CD14-positive monocyte (primary cell): ENCODE measurements at places on chromosomes 7 and 10. TPM values are rescaled to one million over a fixed set of nuclear protein-coding genes. Genes with fewer than 3 reads are reported as not detected.

ANKRD16 gene
- 1.4 TPM for polyA plus RNA-seq

FBXO24 gene
- polyA plus RNA-seq, result 0.75 and 1.2 TPM in 2 replicates

KCP gene
- not detected for polyA plus RNA-seq

DNA sequence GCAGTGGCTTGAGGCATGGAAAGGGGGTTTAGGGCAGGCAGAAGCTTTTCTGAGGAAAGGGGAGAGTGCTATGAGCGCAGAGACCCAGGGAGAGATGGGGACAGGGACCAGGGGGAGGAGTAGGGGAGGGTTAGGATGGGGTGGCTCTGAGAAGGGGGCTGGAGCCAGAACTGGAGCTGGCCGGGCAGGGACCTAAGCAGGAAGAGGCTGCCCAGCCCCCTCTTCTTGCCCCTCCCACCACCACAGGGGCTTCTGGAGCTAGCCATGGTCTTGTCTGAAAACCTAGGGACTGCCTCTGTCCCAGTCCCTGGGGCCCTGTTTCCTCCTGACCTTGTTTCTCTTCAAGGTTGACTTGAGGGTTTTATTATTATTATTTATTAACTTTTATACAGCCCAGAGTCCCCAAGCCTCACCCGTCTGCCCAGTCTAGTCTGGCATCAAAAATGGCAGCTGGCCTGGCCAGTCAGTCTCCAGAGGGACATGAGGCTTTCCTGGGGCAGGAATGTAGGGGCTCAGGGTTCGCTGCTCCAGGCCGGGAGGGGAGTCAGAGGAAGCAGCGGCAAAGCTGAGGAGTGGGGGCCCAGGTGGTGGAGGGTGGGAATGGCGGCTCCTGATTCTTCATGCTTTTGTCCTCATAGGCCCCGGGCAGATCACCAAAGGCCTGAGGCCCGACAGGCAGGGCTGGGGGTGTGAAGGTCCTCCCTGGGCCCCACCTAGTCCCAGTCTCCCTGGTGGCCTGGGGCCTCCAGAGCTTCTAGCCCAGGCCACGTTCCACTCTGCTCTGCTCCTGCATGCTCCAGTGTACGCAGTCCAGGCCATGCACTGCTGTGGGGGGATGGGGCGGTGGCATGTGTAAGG is 5.7 kb downstream of the TRIM8 start:
- no peaks in the 10 kb centered on the region for H3K27me3 ChIP-seq
- no peak for DNase-seq
- H3K36me3 ChIP-seq, result peaks cover 46% of the 10 kb centered on the region
- H3K27ac ChIP-seq, result peak overlapping the region; percentile 84
- H3K4me3 ChIP-seq, result peak overlapping the region; percentile 99

GRCh38 chr7:54996391-54996790 is 22.4 kb upstream of the EGFR start:
- DNase-seq, result no peak
- H3K27me3 ChIP-seq, result no peaks in the 10 kb centered on the region
- no peaks in the 10 kb centered on the region for H3K4me1 ChIP-seq
- no peak overlapping the region for H3K4me3 ChIP-seq
- no peaks in the 10 kb centered on the region for H3K36me3 ChIP-seq

GRCh38 chr10:6722616-6723004 is 142.5 kb upstream of the PRKCQ start:
- no peaks in the 10 kb centered on the region for H3K36me3 ChIP-seq
- H3K27me3 ChIP-seq, result peaks cover 14% of the 10 kb centered on the region
- H3K4me3 ChIP-seq, result no peak overlapping the region
- no peaks in the 10 kb centered on the region for H3K4me1 ChIP-seq

GRCh38 chr10:91312382-91312733 is 91.9 kb downstream of the PCGF5 start:
- H3K27ac ChIP-seq, result no peak overlapping the region
- H3K4me3 ChIP-seq, result no peak overlapping the region
- no peaks in the 10 kb centered on the region for H3K4me1 ChIP-seq
- no peaks in the 10 kb centered on the region for H3K27me3 ChIP-seq
- DNase-seq, result no peak

GRCh38 chr10:125120053-125120710 is 40.2 kb downstream of the CTBP2 start:
- H3K36me3 ChIP-seq, result peaks cover 56% of the 10 kb centered on the region
- no peak overlapping the region for H3K27ac ChIP-seq
- H3K27me3 ChIP-seq, result no peaks in the 10 kb centered on the region
- no peak for DNase-seq

DNA sequence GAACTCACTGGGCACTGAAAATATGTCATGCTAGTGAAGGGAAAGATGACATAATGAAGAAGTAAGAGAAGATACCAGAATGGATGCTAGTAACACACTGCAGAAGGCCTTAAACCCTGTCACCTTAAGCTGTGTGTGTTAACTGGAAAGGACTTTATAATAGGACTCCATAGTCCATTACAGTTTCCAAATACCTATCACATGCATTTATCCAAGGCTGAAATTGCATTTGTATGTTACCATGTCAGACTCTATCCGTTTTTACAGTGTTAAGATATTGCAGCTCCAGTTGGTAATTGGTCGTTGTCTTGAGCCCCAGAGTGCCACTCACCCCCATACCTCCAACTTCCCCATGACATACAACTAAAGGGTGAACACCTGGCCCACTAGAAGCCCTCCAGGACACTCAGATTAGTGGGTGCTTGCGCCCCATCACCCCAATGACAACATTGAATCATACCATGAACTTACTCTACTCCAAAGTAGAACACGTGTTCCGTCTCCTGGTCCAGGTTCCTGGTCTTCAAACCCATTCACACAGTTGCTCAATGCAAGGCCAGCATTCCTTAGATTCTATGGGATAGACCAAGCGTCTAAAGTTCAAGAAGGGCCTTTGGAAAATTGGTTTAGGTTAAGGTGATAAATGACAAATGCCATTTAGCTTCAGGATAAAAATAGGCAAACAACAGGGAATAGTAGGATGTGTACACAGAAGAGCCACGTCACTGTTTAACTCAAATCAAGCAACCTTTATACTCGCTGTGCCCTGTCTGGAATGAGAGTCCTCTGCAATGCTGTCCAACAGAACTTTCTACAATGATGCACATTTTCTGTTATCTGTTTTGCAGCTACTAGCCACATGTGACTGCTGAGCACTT is 2.1 kb upstream of the RAPGEF5 start:
- H3K27me3 ChIP-seq, result peaks cover 26% of the 10 kb centered on the region
- H3K27ac ChIP-seq, result no peak overlapping the region
- no peaks in the 10 kb centered on the region for H3K36me3 ChIP-seq
- H3K4me3 ChIP-seq, result no peak overlapping the region
- DNase-seq, result no peak

- H3K27ac ChIP-seq, result peak overlapping the region; percentile 69
- H3K4me3 ChIP-seq, result no peak overlapping the region
- peaks cover 60% of the 10 kb centered on the region for H3K4me1 ChIP-seq
- peak; percentile 70 for DNase-seq
- peaks cover 29% of the 10 kb centered on the region for H3K36me3 ChIP-seq
- no peaks in the 10 kb centered on the region for H3K27me3 ChIP-seq
Observed at GRCh38 chr10:93463723-93464476, 18.2 kb downstream of the MYOF start.

GRCh38 chr7:7843240-7843639 is 124.8 kb upstream of the RPA3 start:
- no peaks in the 10 kb centered on the region for H3K27me3 ChIP-seq
- H3K4me3 ChIP-seq, result no peak overlapping the region
- no peaks in the 10 kb centered on the region for H3K36me3 ChIP-seq
- no peak overlapping the region for H3K27ac ChIP-seq
- H3K4me1 ChIP-seq, result no peaks in the 10 kb centered on the region

DNA sequence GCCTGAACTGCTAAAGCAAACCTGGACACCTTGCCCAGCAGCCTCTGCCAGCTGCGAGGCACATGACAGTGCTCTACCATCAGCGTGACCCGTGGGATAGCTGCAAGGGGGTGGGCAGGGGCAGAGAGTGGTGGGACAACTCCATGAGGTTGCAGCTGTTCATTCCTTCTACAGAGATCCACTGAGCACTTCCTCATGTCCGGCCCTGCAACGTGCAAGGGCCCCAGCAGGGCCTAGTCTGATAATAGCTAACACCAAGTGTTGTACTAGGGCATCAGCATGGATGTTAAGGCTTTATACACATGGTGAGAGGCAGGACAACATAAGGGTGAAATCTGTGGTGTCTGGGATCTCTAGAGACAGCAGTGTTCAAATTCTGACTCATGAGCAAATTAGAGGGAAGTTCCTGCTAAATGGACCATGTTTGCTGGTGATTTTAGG is 14.3 kb downstream of the NOD1 start:
- H3K27ac ChIP-seq, result peak overlapping the region; percentile 64
- no peaks in the 10 kb centered on the region for H3K27me3 ChIP-seq
- peaks cover 82% of the 10 kb centered on the region for H3K4me1 ChIP-seq
- H3K36me3 ChIP-seq, result no peaks in the 10 kb centered on the region
